ENCODE measurements at places on chromosomes 4 and X.
A peak's percentile ranks its signal among the peaks of the same experiment; 100 is the strongest.

- no peak for DNase-seq
Measured at GRCh38 chr4:8150152-8151090, 8.2 kb downstream of the ABLIM2 start.

- peak; percentile 35 for DNase-seq
Measured at GRCh38 chrX:13334491-13334890, 14.6 kb upstream of the ATXN3L start.

- DNase-seq = peak; percentile 29
Measured at GRCh38 chr4:174658246-174658645, 136.0 kb upstream of the HPGD start.

- no peak for DNase-seq
Measured at GRCh38 chr4:5972571-5972970, 45.7 kb downstream of the C4orf50 start.

DNA sequence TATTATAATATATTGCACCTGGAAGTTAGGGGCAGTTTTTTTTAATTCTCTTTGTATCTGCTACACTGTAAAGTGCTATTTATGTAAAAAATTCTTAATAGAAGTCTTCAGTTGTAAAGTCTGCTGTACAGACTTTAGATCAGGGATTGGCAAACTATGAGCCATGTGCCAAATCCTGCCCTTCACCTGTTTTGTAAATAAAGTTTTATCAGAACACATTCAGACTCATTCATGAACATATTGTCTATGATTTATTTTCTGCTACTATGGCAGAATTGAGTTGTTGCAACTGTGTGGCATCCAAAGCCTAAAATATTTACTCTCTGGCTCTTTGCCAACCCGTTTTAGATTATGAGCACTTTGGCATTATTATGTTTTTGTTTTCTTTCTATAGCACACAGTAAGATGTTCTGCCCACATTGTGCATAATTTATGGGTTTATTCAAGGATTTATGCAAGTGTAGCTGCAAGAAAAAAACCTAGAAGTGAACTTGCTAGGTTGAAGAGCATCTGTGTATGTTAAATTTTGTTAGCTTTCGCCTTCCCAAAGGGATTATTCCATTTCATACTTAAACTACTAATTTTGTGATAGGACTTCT lies 56.9 kb downstream of the CLCN3 start:
- DNase-seq = peak; percentile 10

DNA sequence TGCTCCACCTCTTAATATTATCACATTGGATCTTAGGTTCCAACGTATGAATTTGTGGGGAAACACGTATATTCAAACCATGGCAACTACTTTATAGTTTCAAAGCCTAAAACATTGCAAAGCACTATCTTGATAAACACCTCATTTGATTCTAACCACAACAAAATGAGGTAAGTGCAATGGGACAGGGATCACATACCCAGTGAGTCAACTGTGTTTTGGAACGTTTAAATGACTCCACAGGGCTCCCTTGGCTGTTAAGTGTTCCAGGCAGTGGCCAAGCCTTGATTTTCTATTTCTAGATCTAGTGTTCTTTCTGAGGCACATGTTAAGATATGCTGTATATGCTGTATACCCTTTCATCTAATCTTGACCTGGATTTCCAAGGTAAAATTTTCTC lies 54.5 kb upstream of the C1QTNF7 start:
- no peak for DNase-seq

DNA sequence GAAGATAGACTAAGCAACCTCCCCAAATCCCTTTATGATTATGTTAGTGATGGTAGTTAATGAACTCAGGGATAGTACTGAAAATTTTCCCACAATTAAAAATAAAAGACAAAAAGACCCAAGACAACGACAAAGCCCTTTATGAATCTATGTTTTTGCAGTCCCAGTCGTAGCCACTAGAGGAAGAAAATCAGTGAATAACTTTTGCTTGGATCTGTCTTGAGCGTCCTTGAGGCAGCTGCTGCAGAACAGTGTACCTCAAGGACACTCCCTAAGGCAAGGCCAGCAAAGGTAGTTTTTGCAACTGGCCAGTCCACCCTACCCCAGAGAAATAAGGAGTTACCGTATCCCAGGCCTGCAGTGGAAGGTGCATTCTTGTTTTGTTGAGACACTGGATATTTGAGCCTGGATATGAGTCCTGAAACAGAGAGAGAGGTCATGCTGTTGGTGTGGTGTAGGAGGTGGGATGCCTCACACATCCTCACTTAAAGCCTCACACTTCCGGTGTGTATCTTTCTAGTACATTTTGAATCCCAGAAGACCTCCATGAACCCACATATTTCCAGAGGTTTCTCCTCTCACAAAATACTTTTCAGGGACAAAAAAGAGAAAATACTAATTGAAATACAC lies 8.7 kb upstream of the TIMM8A start:
- peak; percentile 25 for DNase-seq

- no peak for DNase-seq
Measured at GRCh38 chr4:140705625-140706275, 50.4 kb downstream of the TBC1D9 start.

DNA sequence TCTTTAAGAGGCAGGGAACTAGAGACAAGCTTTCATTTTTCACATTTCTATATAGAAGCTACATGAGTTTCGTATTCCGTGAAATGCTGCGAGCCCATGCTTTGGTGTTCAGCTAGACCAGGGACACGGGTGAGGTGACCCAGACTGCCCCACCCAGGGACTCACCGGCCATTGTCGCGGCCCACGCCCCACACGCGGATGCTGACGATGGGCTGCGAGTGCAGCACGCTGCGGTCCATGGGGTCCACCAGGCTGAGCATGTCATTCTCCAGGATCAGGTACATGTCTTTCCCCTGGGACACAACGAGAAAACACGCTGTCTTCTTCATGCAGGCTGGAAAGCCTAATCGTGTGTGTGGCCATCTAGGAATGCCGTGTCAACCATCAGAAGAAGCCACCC lies 140.4 kb downstream of the NSUN7 start:
- DNase-seq = no peak

DNA sequence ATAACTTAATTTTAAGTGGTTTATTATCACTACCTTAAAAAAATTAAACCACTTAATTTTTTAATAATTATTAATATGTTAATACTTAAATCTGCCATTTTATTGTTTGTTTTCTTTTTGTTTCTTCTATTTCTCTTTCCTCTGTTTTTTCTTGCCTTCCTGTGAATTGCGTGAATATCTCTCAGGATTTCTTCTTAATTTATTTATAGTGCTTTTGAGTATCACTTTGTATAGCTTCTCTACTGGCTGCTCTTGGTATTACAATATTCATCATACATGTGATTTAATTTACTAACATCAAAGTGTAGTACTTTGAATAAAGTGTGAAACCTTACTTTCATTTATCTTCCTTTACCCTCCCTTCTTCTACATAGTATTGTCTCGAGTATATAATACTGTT lies 349.5 kb upstream of the CPXCR1 start:
- DNase-seq = no peak

DNA sequence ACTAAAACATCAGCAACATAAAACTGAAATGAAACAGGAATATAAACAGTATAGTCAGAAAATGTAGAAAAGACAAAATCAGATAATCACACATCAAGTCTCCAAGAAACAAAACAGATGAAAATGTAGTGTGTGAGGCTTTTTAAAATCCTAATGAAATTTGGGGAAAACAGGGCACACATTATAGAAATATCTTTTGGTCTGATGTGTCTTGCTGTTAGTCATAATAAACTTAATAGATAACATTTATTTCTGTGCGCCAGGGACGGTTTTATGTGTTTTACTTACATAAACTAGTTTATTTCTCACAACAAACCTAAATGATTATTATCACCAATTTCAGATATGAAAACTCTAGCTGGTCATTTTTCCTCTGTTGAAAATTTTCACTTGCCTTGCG lies 293.9 kb upstream of the GATB start:
- no peak for DNase-seq

DNA sequence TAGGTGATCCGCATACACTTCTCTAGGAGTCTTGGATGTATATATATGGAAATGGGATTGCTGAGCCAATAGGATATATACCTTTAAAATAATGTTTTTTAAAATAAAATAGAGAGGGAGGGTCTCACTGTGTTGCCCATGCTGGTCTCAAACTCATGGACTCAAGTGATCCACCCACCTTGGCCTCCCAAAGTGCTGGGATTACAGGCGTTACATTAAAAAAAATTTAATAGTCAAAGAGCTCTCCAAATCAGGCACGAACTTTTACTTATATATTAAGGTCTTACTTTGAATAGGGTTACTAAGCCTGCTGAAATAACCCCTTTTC lies 109.0 kb downstream of the GNL3L start:
- no peak for DNase-seq

- no peak for DNase-seq
Measured at GRCh38 chr4:144705601-144706590, 59.9 kb downstream of the HHIP start.

GRCh38 chrX:34848281-34848680 lies 94.3 kb upstream of the FAM47B start:
- peak; percentile 45 for DNase-seq

DNA sequence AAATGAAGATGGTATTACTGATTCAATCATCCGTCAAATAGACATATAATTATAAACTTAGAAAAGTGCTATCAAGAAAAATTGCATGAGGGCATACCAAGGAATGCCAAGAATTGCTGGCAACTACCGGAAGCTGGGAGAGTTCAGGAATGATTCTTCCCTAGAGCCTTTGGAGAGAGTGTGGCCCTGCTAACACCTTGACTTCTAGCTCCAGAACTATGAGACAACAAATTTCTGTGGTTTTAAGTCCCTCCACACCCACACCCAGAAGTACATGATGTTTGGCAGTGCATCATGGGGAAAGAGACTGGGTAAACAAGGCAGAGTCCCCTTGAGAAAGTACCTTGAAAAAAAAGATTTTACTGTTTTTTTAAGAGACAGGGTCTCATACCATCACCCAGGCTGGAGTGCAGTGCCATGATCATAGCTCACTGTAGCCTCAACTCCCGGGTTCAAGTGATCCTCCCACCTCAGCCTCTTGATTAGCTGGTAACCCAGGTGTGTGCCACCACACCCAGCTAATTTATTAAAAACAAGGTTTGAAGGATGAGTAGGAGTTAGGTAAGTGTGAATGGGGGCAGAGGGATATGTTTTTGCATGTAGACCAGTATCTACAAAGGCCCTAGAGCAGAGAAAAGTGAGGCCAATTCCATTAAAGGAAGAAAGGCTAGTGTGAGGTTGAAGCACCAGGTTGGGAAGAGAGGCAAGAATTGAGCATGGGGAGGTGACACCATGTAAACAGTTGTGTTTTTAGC lies 53.1 kb downstream of the GSX2 start:
- DNase-seq = peak; percentile 50

GRCh38 chrX:51435101-51435500 lies 61.3 kb downstream of the NUDT11 start:
- no peak for DNase-seq

DNA sequence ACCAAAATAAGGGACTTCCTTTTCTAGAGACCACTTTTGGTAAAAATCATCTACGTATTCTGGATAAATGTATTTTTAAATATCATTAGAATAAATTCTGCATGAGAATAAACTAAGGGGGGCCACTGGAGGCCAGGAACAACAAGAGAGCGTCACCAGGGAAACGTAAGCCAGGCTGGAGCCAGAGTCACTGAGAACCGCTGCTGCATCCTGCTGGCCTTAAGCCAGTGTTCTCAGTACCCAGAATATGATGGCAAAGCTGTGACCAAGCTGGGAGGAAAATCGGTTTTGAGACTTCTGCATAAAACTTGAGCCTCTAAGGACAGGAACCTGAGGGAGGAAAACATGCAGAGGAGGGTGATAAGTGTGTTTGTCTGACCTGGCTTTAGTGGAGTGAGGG lies 63.0 kb upstream of the FAM9A start:
- peak; percentile 24 for DNase-seq

GRCh38 chr4:108204518-108204917 lies 35.8 kb upstream of the LEF1 start:
- no peak for DNase-seq

DNA sequence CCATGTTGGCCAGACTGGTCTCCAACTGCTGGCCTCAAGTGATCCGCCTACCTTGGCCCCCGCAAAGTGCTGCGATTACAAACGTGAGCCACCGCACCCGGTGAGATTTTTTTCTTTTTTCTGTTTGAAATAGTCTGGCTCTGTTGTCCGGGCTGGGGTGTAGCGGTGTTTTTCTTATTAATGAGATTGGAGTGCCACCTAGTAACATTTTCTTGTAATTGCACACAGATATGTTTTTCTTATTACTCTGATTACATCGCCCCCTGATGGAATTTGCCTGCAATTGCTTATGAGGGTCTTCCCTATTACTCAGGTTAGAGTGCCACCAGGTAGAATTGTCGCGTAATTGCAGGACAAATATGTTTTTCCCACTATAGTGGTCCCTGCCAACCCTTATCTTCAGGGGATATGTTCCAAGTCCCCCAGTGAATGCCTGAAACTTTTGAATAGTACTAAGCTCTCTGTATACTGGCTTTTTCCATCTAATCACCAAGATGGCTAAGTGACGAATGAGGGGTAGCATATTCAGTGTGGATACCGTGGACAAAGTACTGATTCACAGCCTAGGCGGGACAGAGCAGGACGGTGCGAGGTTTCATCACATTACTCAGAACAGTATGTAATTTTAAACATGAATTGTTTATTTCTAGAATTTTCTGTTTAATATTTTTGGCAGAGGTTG lies 8.6 kb upstream of the PDHA1 start:
- DNase-seq = peak; percentile 39

DNA sequence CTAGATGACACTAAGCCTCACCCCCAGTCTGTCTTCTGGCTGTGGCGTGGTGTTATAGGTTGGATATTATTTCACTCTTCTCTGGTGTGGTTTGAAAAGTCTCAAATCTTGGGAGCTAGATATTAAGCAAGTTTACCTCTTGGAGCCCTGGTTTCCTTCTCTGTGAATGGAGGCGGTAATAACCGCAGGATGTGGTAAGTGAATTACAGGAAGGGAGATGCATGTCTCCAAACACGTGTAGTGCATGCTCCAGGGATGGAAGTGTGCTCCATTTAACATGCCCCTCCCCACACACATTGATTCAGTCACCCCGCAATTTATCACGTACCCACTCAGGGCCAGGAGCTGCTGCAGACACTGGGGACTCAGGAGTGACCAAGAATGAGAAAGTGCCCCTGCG lies 4.9 kb downstream of the ZNF275 start:
- DNase-seq = no peak
